Muscle of back (tissue), 13 donors: ENCODE measurements at places on chromosomes 3 and 15. TPM values are rescaled to one million over a fixed set of nuclear protein-coding genes. Genes with fewer than 3 reads are reported as not detected.

DNA sequence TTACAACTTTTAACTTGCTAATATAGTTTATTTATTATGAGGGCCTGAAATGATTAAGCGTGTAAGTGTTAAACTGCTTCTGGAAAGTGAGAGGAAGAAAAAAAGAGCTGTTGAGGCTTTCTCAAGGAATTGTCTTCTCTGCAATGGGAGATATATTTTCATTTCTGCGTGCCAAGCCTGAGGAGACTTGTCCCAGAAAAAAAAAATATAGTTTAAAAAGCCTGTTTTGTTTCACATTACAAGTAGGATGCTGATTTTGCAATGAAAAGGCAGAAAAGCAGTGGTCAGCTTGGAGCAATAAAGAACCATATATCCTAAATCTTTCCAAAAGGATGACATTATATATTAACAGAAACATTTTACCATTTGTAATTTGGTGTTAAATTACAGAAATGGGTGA, 115.5 kb downstream of the GMNC start:
- no peak for DNase-seq

- DNase-seq = no peak
These were observed 8.0 kb upstream of the RPS27L start for GRCh38 chr15:63165166-63165859.

Gene KBTBD12
- 16.0 TPM for polyA plus RNA-seq

Gene WNT7A
- not detected for polyA plus RNA-seq

Gene CSNK1G1
- 9.0 TPM for polyA plus RNA-seq

- DNase-seq = no peak
These were observed 5.4 kb downstream of the MGLL start for GRCh38 chr3:127816783-127817405.

DNA sequence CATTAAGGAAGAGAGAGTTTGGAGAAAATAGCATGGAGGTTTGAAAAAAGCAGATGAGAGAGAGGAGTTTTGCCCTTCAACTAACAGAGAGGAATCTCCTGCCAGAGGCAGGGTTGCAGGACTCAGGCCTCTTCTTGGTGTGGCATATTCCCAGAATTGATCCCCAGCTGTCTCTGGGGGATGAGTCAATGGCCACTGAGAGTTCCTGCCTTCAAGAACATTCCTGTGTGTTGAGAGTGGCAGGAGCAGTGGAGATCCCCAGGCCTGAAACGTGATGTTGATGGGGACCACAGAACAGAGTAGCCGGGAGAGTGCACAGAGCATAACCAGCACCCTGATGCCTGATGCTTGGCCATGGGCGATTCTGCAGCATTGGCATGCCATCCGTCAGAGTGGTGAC, 348.4 kb upstream of the THBS1 start:
- peak; percentile 21 for DNase-seq

DNA sequence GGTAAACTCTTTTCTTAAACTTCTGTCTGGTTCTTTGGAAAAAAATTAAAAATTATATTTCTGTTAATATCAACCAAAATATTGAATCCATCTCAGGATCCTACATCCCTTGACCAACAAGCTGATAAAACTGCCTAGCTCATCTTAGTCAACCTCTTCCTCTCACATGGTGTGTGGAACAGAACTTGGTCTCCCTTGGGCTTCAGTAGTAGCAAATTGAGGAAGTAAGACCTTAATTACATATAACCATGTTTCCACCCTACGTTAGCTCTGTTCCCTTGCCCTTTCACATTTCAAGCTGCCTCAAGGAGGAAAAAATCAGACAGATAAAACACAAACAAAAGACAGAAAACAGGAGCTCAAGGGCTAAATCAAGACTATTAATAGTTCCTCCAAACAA, 116.4 kb downstream of the GREM1 start:
- DNase-seq = no peak

Gene ZBTB47
- 27.1 TPM for polyA plus RNA-seq

DNA sequence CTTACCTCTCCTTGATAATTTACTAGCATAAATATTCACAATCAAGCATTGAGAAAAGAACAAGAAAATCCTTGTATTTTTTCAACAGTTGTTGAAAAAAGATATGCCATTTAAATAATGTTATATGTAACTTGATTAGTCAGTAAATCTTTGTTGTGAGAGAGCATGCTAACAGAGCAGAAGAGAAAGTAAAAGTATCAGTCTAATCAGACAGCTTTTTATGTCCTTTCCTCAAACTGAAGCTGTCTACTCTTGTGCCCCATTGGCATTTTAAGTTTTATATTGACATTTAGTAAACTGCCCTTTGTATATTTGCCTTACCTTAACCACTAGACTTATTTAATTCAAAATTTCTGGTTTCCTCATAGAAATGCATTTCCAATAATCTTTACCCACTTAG, 668.7 kb downstream of the OTOL1 start:
- DNase-seq = no peak

Gene FSIP1
- 0.54 TPM for polyA plus RNA-seq

- no peak for DNase-seq
These were observed 605 bp downstream of the DCUN1D1 start for GRCh38 chr3:182979674-182980191.

DNA sequence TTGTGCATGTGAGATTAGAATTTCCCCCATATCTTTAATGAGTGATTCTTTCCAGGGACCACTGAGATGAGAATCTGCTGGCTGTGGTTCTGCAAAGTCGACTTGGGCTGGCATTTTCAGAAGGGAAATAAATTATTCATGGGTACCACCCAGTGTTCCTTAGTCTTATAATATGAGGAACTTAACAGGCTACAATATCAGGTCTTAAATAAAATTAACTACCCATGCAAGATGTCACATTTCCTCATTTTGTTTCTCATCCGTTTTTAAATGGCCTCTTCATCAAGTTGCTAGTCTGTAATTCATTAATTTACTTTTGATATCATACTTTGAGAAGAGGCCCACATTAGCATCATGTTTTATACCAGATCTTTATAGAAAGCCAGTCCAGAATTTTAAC, 58.3 kb upstream of the SKOR1 start:
- no peak for DNase-seq

Gene KLF15
- polyA plus RNA-seq = 0.83 TPM

- no peak for DNase-seq
These were observed 14.6 kb downstream of the HDAC11 start for GRCh38 chr3:13494463-13495350.

DNA sequence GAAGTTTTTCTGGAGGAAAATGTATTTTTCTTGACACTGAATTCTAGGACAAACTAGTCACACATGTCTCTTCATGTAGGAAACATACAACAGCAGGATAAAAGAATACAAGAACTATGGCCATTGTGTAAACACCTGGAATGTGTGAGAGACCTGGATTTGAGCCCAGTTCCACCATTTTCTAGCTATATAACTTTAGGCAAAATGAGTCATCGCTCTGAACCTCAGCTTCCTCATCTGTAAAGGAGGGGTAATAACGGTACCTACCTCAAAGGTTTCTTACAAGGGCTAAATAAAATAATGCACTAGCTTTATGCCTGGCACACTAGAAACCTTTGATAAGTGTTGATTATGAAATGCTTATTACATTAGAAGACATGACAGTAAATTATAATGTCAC, 57.8 kb downstream of the RIOX2 start:
- no peak for DNase-seq

GRCh38 chr15:39336926-39337325, 244.0 kb upstream of the THBS1 start:
- DNase-seq = no peak

DNA sequence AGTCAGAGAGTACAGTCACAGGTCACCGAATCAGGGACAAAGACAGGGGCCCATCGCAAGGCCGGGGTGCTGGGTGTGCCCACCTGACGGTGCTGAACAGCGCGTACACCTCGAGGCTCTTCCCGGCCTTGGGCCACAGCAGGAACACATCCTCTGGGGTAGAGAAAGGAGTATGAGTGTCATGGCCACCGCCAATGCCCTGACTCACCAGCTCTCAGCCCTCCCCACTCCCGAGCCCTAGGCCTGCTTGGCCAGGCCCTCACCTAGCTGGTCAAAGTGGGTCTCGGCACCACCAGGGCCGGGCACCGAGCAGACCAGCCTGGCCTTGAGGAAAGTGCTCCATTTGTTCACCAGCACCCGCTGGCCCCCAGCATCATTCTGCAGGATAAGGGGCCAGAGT, 4.2 kb downstream of the SEMA3G start:
- DNase-seq = no peak

Gene GPR27
- 4.9 TPM for polyA plus RNA-seq

- DNase-seq = no peak
These were observed 346.7 kb upstream of the TGFBR2 start for GRCh38 chr3:30259730-30260129.

Gene PARP9
- polyA plus RNA-seq = 15.7 TPM

Gene CPLX3
- not detected for polyA plus RNA-seq
